ENCODE measurements at places on chromosomes 3 and 15. TPM values are rescaled to one million over a fixed set of nuclear protein-coding genes. Genes with fewer than 3 reads are reported as not detected.

Gene ROPN1
- not detected for total RNA-seq

Gene TMC3
- total RNA-seq = not detected

Gene TNFSF10
- 140 TPM for total RNA-seq

Gene FES
- 25.8 TPM for total RNA-seq

Gene LRTM1
- total RNA-seq = not detected

Gene UROC1
- not detected for total RNA-seq

Gene SAMD7
- not detected for total RNA-seq

Gene CHRM5
- not detected for total RNA-seq

Gene SGO1
- total RNA-seq = 29.7 TPM

Gene ATP13A5
- total RNA-seq = not detected

Gene UBAP1L
- 5.9 TPM for total RNA-seq

Gene USP4
- 84.2 TPM for total RNA-seq

Gene PTPRG
- 0.84 TPM for total RNA-seq

Gene POPDC2
- 2.6 TPM for total RNA-seq

Gene DBR1
- 22.2 TPM for total RNA-seq

Gene SLC22A14
- total RNA-seq = not detected

Gene TNNC1
- 0.27 TPM for total RNA-seq

Gene TMCO5A
- not detected for total RNA-seq

Gene CCDC13
- not detected for total RNA-seq

Gene PDZRN3
- not detected for total RNA-seq

Gene IL12A
- 4.3 TPM for total RNA-seq

Gene GOLGA8T
- not detected for total RNA-seq

Gene ITIH3
- total RNA-seq = not detected

Gene TRIM42
- total RNA-seq = not detected

Data from T-helper 2 cell treated with Interferon-gamma antibody and Interleukin-4, amounts not matched to agents 100 ng/mL and 5 ng/mL, for 36 hours (primary cell).